ENCODE measurements at places on chromosomes 5 and 9. TPM values are rescaled to one million over a fixed set of nuclear protein-coding genes. Genes with fewer than 3 reads are reported as not detected.

Gene C6
- not detected for total RNA-seq

Gene CNTNAP3
- total RNA-seq = 12.2 TPM

Gene CDKN2B
- total RNA-seq = not detected

Gene DPH7
- 26.0 TPM for total RNA-seq

Gene F2RL1
- total RNA-seq = 254 TPM

Gene RAPGEF1
- 49.6 TPM for total RNA-seq

Gene EMB
- total RNA-seq = 5.8 TPM

Gene ZFP2
- total RNA-seq = 0.05 TPM

Gene NUTM2G
- not detected for total RNA-seq

Gene DDX4
- not detected for total RNA-seq

Gene ARHGEF28
- total RNA-seq = 17.8 TPM

Gene ADAMTSL1
- total RNA-seq = not detected

Gene MLANA
- total RNA-seq = not detected

Gene PTGES2
- total RNA-seq = 94.4 TPM

Gene NUP214
- total RNA-seq = 24.5 TPM

Gene ZNF367
- 7.1 TPM for total RNA-seq

Gene CD274
- 2.8 TPM for total RNA-seq

Gene FAM221B
- total RNA-seq = not detected

Gene PDZD2
- 0.21 TPM for total RNA-seq

Gene TSSK1B
- not detected for total RNA-seq

Gene SPINK6
- 0.53 TPM for total RNA-seq

Gene FAM193B
- total RNA-seq = 28.4 TPM

Gene MSX2
- total RNA-seq = 6.7 TPM

Gene SPATA31D4
- total RNA-seq = not detected

Gene ANKDD1B
- total RNA-seq = not detected

Gene MARCHF11
- not detected for total RNA-seq

Gene PRELID2
- total RNA-seq = 5.4 TPM

Gene SLC27A4
- 36.1 TPM for total RNA-seq

Gene GDA
- 0.84 TPM for total RNA-seq

Gene PCDHA7
- total RNA-seq = 0.09 TPM

Gene ZSWIM6
- total RNA-seq = 7.9 TPM

Gene MYORG
- 4.5 TPM for total RNA-seq

Gene PCDHB2
- 3.3 TPM for total RNA-seq

Gene COL27A1
- 14.5 TPM for total RNA-seq

Gene GLRA1
- not detected for total RNA-seq

Gene COX7C
- total RNA-seq = 604 TPM

Gene CSF1R
- 0.05 TPM for total RNA-seq

Gene PCDHA9
- not detected for total RNA-seq

Gene SLCO6A1
- not detected for total RNA-seq

Gene FREM1
- not detected for total RNA-seq

Gene GNE
- total RNA-seq = 14.5 TPM

Gene VAV2
- total RNA-seq = 48.7 TPM

Gene ELOVL7
- total RNA-seq = 15.6 TPM

All from A549 treated with DMSO at 1 μM for 4 hours (cell line).